Kidney (tissue), 22 donors: ENCODE measurements at places on chromosomes 2 and 18. TPM values are rescaled to one million over a fixed set of nuclear protein-coding genes. Genes with fewer than 3 reads are reported as not detected.

MYO7B gene
- total RNA-seq: 11.0 TPM

NYAP2 gene
- total RNA-seq: 0.66 TPM

FBLN7 gene
- total RNA-seq: 4.6 TPM

INO80D gene
- 29.9 TPM for total RNA-seq

SCN3A gene
- 6.3 TPM for total RNA-seq

SNORC gene
- 2.7 TPM for total RNA-seq

LYPD6B gene
- 9.4 TPM for total RNA-seq

WNT6 gene
- total RNA-seq: 0.57 TPM

GAL3ST2 gene
- 0.19 TPM for total RNA-seq

IL1R1 gene
- total RNA-seq: 95.9 TPM

REEP1 gene
- total RNA-seq: 4.3 TPM

RUFY4 gene
- total RNA-seq: 0.69 TPM

FAM161A gene
- 3.7 TPM for total RNA-seq

INHBB gene
- 3.7 TPM for total RNA-seq

DES gene
- 74.2 TPM for total RNA-seq

CTLA4 gene
- total RNA-seq: 2.0 TPM

TMEM198 gene
- 4.5 TPM for total RNA-seq

DTNA gene
- total RNA-seq: 22.3 TPM

SKOR2 gene
- not detected for total RNA-seq

CCBE1 gene
- total RNA-seq: 2.2 TPM

GPAT2 gene
- total RNA-seq: 2.7 TPM

IL1R2 gene
- total RNA-seq: 20.0 TPM

GRHL1 gene
- total RNA-seq: 6.0 TPM

CD8B2 gene
- 0.09 TPM for total RNA-seq
